ENCODE measurements at places on chromosomes 5 and 9.
A peak's percentile ranks its signal among the peaks of the same experiment; 100 is the strongest.

GRCh38 chr9:106962615-106963363, 99.8 kb downstream of the ZNF462 start:
- no peak for DNase-seq

- no peak for DNase-seq
Measured at GRCh38 chr5:116939641-116940040, 365.0 kb upstream of the SEMA6A start.

- no peak for DNase-seq
Measured at GRCh38 chr9:79507801-79508200, 64.0 kb upstream of the TLE4 start.

DNA sequence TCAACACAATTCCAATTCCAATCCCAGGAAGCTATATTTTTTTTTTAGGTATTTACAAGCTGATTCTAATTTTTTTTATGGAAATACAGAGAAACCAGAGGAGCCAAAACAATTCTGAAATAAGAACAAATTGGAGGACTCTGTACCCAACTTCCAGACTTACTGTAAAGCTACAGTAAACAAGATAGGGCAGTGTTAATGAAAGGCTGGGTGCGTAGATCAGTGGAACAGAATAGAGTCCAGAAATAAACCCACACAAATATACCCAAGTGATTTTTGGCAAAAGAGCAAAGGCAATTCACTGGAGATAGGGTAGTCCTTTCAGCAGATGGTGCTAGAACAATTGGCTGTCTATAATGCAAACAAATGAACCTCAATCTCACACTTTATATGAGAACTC, 50.6 kb downstream of the WHRN start:
- DNase-seq, result no peak

- DNase-seq, result no peak
Measured at GRCh38 chr5:32387211-32387610, 57.3 kb downstream of the ZFR start.

GRCh38 chr9:115234094-115234493, 116.1 kb upstream of the TNC start:
- no peak for DNase-seq

DNA sequence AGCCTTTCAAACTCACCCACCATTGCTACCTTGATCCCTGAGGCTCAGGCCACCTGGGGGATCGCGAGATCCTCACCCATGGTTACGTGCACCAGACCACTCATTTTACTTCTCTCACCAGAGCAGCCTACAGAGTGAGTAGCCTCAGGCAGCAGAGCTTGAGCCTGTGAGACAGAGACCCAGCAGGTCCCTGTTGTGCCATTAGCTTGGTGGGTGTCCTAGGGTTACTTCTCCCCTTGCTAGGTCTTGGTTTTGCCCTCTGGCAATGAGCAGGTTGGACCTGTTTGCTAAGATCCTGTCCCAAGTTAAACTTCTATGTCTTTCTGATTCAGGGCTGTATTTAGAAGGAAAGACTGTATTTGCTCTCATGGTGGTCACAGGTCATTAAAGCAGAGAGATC, 21.8 kb downstream of the WHRN start:
- no peak for DNase-seq

GRCh38 chr9:123355761-123356431, at the start of gene CRB2:
TSS of gene CRB2 (plus strand) at chr9:123356197. CDS start at chr9:123356261, 64 bp downstream.
- no peak for DNase-seq

DNA sequence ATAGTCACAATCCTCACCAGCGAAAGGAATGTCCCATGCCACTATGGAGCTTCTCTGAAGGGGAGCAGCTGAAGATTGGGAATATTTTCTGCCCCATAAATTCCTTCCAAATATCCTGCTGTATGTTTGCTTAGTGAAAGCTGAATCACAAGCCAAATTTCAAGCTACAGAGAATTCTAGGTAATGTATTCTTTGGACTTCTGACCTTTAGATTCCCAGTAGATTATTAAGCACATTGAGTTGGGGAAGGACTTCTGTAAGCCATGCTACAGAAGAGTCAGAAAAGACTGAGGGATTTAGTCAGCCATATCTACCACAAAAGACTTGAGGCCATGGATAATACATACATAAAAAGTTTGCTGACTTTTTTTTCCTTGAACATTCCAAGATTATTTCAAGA, 1342.0 kb upstream of the NUDT12 start:
- no peak for DNase-seq

GRCh38 chr5:127571314-127572131, 54.1 kb downstream of the PRRC1 start:
- DNase-seq, result no peak

- DNase-seq, result no peak
Measured at GRCh38 chr5:139651043-139651834, 3.1 kb downstream of the CXXC5 start.

DNA sequence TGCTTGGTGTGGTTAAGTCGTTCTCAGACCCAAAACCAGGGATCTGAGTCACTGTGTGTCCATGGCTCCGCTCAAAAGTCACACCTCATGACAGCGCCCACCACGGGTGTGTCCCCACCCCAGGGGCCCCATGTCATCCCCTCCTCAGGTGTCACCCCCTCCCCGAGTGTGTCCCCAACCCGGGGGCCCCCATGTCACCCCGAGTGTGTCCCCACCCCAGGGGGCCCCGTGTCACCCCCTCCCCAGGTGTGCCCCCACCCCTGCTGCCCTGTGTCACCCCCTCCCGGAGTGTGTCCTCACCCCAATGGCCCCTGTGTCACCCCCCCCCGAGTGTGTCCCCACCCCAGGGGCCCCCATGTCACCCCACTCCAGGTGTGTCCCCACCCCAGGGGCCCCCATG, 5.1 kb downstream of the LRRC14B start:
- DNase-seq, result no peak

DNA sequence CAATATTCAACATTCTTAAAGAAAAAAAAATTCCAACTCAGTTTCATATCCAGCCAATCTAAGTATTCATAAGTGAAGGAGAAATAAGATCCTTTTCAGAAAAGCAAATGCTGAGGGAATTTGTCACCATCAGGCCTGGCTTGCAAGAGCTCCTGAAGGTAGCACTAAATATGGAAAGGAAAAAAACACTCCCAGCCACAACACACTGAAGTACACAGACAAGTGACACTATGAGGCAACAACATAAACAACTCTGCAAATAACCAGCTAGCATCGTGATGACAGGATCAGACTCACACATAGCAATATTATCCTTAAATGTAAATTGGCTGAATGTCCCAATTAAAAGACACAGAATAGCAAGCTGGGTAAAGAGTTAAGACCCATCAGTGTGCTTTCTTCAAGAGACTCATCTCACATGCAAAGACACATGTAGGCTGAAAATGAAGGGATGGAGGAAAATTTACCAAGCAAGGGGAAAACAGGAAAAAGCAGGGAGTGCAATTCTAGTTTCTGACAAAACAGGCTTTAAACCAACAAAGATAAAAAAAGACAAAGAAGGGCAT, 33.1 kb downstream of the ANKRD33B start:
- no peak for DNase-seq

GRCh38 chr5:53783624-53784228, 223.3 kb downstream of the NDUFS4 start:
- no peak for DNase-seq

DNA sequence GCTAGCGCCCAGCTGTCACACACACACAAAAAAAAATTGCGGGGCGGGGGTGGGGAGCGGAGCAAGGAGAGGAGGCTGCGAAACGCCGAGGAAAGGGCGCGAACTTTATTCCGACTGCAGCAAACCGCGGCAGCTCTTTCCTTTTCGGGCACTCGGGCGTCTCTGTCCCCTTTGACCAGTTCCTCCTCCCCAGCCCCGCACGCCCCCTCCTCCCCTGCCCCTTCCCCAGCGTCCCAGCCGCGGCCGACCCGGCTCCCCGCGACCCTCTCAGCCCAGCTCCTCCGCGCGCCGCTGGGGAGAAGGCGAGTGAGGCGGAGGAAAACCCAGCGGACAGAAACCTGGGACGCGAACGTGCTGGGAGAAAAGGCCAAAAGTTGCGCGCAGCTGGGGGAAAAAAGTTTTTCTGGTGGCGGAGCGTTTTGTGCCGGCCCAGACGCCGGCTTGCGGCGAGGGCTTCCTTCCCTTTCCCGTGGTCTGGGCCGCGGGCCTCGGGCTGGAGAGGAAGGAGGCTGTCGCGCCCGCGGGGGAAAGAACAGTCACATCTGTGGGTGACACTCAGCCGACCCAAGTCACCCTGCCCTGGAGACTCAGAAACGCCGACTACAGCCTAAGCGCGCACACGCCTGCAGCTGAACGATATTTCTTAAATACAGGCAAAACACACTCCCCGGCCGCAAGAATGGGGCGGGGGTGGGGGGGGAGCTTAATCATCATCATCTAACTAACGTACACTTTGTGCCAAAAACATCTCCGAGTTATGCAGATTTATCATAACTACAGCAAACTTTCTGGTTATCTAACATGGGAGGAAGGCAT, 1.1 kb upstream of the BNC2 start:
- DNase-seq, result no peak

DNA sequence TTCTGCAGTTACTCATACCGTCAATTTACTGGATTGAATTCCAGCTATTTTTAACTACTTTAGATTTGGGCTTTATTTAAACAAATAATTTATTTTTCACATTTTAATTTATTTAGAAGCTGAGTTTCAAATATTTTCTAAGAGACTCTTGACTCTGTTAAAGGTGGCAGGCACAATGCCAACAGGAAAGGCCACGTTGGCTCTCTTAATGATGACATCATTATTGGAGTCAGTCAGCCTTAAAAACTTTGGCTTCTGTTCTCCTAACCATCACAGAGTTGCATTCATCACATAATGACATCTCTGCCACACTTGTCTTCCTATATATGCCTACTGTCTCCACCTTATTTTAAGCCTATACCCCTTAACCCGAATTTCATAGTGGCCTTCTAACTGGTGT, 172.3 kb upstream of the PLPPR1 start:
- DNase-seq, result no peak

GRCh38 chr9:93058355-93059010, at the start of gene SUSD3:
TSS of gene SUSD3 (plus strand) at chr9:93058701. CDS start at chr9:93058743, 42 bp downstream.
- peak; percentile 28 for DNase-seq

DNA sequence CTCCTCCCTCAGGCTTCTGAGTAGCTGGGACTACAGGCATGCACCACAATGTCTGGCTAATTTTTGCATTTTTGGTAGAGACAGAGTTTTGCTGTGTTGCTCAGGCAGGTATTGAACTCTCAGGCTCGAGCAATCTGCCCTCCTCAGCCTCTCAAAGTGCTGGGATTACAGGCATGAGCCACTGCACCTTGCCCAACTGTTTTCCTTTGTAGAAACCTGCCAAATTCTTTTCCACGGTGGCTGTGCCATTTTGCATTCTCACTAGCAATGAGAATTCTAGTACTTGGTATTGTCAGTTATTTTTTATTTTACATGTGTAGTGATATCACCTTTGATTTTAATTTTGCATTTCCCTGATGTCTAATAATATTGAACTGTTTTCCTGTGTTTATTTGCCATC, 7.8 kb downstream of the RMI1 start:
- DNase-seq, result no peak

DNA sequence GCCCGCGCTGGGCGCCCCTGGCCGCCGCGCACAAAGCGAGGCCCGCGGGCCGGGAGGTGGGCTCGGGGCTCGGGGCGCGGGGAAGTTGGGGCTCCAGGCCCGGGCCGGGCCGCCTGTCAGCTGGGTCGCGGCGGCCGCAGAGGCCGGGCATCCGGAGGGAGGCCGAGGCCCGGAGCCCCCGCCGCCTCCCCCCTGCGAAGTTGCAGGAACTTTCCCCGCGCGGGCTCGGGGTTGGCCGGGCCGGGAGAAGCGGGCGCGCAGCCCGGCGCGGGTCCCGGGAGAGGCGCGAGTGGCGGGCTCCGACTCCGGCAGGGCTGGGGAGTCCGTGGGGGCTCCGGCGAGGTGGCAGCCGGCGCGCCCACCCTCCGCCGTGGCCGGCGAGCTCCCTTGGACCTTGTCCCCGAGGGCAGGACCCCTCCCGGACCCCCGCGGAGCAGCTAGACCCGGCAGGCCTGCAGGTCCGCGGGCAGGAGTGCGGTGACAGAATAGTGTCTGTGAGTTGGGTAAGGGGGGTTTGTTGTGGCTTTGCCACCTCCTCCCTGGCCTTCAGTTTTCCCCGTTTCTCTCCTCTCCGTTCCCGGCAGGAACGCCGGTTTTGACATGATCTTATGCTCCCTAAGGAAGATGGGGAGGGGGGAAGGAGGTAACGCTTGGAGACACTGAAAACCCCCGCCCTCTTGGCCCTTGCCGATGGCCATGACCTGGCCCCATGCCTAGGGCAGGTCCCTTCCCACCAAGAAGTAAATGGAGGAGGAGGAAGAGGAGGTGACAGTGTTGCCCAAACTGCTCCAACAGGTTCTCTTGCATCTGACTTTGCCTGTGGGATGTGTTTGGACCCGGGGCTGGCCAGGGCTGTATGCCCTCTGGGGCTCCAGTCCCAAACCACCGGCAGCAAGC, 942 bp downstream of the PHF2 start:
- no peak for DNase-seq

DNA sequence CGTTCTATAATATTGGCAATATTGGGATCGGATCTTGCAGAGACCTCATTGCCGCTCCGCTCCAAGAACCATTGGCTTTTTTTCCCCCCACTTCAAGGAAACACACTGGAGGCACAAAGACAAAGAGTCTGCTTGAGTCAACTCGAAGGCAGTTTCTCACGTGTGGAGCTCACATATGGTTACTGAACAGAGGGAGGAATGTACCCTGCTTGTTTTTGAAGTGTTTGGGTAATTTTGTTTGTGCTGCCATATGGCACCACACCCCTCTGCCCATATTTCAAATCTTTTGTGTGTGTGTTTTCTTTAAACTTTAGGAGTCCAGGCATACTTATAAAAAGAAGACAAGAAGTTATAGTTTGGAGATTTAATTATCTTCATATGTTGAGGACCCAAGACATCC, 595.9 kb downstream of the DTWD2 start:
- DNase-seq, result no peak

Measured in activated naive CD4-positive, alpha-beta T cell (primary cell).